Cardiac muscle cell (in vitro differentiated cells and primary cell): ENCODE measurements at places on chromosomes 2 and 18. TPM values are rescaled to one million over a fixed set of nuclear protein-coding genes. Genes with fewer than 3 reads are reported as not detected.

DNA sequence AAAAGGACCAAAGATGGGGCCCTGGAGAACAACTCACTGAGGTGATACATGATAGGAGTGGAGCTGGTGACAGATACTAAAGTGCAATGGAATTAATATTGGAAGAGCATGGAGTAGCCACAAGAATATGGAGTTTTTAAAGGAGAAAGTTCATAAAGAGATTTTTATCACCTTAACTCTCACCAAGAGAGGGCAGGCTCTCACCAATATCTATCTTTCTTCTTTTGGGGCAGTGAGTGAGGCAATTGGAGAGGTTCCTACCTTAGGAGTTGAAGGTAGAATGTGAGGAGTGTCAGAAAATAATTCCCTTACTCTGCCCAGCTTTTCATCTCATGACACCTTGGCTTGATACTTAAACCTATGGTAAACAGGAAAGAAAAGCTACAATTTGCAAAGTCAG lies 233.7 kb upstream of the CWC22 start:
- no peaks in the 10 kb centered on the region for H3K27me3 ChIP-seq
- no peaks in the 10 kb centered on the region for H3K4me1 ChIP-seq
- H3K4me3 ChIP-seq = no peak overlapping the region
- no peak overlapping the region for H3K27ac ChIP-seq
- H3K36me3 ChIP-seq = no peaks in the 10 kb centered on the region

- peak; percentile 67 for DNase-seq
- H3K4me1 ChIP-seq = peaks cover 20% of the 10 kb centered on the region
- H3K27ac ChIP-seq = peak overlapping the region; percentile 89
- H3K4me3 ChIP-seq = peak overlapping the region; percentile 97
Measured at GRCh38 chr18:75208155-75208835, 644 bp downstream of the PTGR3 start.

GRCh38 chr18:32509111-32509510 lies 38.4 kb upstream of the GAREM1 start:
- H3K4me3 ChIP-seq = no peak overlapping the region
- H3K36me3 ChIP-seq = no peaks in the 10 kb centered on the region
- no peak overlapping the region for H3K27ac ChIP-seq
- DNase-seq = no peak
- no peaks in the 10 kb centered on the region for H3K4me1 ChIP-seq
- no peaks in the 10 kb centered on the region for H3K27me3 ChIP-seq

GRCh38 chr18:3970929-3971328 lies 484.2 kb downstream of the DLGAP1 start:
- no peaks in the 10 kb centered on the region for H3K36me3 ChIP-seq
- no peak for DNase-seq
- no peak overlapping the region for H3K4me3 ChIP-seq
- H3K4me1 ChIP-seq = no peaks in the 10 kb centered on the region
- H3K27ac ChIP-seq = no peak overlapping the region

SERPINB3 gene
- total RNA-seq = not detected in 2 replicates

MROH2A gene
- total RNA-seq = 0.12 TPM in 1 of 2 replicates, not detected in the other
